ENCODE measurements at places on chromosomes 2 and 18. TPM values are rescaled to one million over a fixed set of nuclear protein-coding genes. Genes with fewer than 3 reads are reported as not detected.

RNASEH1 gene
- 47.1 TPM for total RNA-seq

CIDEA gene
- not detected for total RNA-seq

FAP gene
- total RNA-seq, result not detected

RGPD8 gene
- 23.1 TPM for total RNA-seq

MAP3K19 gene
- total RNA-seq, result not detected

VAMP8 gene
- total RNA-seq, result 85.5 TPM

SULT1C4 gene
- total RNA-seq, result 5.1 TPM

ABCA12 gene
- not detected for total RNA-seq

COLEC11 gene
- total RNA-seq, result not detected

SLC25A52 gene
- total RNA-seq, result not detected

GCKR gene
- total RNA-seq, result 0.65 TPM

LTBP1 gene
- 64.9 TPM for total RNA-seq

MAL gene
- total RNA-seq, result not detected

COL4A3 gene
- total RNA-seq, result 4.7 TPM

NEU2 gene
- not detected for total RNA-seq

TTC39C gene
- 9.3 TPM for total RNA-seq

SPIRE1 gene
- total RNA-seq, result 9.2 TPM
